ENCODE measurements at places on chromosomes 2 and 18.

DNA sequence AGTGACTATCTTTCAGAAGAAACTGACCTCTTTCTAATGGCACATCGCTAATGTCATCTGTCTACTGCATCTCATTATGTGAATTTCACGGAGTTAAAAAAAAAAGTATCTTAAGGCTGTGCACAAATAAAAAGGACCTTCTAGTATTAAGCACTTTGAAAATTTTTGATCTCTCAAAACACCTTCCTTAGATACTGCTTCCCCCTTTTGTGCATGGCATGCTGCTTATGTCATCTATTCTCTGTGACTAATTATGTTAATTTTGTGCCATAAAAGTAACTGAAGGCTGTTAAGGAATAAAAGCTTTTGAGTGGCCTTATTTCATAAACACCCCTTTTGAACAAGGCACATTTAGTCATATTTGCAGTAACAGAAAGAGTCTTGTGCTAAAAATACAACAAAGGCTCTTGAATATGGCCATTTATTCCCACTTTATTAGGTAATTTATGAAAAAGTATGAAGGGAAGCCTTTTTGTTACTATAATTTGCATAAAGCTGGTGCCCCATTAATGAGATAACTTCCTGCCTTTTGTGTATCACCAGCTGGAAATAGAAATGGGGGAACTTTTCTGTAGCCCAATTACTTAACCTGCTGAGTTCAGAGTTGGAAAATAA lies 1412.0 kb upstream of the ZEB2 start:
- DNase-seq: no peak

GRCh38 chr2:48268671-48269070 lies 261.3 kb upstream of the STON1 start:
- DNase-seq: no peak

DNA sequence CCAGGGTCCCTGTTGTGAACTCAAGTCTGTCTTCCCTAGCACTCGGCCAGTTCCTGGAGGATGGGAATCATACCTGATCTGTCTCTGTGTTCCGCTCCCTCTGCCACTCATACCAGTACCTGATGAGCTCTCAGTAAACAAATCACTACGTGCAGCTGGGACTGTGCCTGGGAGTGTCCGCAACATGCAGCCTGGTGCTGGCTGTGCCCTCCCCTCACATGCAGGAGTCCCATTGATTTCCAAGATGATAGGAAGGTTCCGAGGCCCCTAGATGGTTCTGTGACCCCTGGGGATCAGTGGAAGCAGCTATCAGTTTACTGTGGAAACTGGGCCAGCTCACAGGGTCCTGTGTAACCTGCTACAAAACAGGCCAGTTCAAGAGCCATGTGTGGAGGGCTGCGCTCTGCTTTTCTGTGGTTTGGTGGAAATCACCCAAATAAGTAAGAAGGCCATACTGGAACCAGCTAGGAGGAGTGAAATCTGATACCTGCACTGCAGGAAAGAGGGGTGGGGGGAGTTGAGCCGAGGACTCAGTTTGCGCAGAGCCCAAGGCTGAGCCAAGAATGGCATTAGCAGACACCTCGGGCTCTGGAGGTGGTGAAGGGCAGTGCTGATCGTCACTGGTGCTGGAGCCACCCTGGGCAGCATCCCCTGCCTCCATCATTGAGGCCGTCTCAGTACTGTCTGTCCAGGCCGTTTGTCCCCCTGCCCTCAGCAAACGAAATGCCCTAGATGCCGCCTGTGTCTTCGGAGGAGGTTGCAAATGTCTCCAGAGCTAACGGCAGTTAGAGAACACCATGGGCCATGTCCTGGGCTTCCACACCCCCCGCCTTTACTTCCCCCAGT lies 93.3 kb downstream of the KLHL29 start:
- DNase-seq: no peak

GRCh38 chr2:226691255-226691654 lies 108.4 kb downstream of the IRS1 start:
- no peak for DNase-seq

GRCh38 chr2:224024270-224024669 lies 14.8 kb downstream of the SERPINE2 start:
- DNase-seq: no peak

- DNase-seq: no peak
These were observed 12.0 kb upstream of the ACSL3 start for GRCh38 chr2:222848862-222849261.

GRCh38 chr2:196592911-196593881 lies 46.3 kb upstream of the CCDC150 start:
- no peak for DNase-seq

GRCh38 chr2:54471221-54471711 lies 15.1 kb downstream of the SPTBN1 start:
- DNase-seq: no peak

DNA sequence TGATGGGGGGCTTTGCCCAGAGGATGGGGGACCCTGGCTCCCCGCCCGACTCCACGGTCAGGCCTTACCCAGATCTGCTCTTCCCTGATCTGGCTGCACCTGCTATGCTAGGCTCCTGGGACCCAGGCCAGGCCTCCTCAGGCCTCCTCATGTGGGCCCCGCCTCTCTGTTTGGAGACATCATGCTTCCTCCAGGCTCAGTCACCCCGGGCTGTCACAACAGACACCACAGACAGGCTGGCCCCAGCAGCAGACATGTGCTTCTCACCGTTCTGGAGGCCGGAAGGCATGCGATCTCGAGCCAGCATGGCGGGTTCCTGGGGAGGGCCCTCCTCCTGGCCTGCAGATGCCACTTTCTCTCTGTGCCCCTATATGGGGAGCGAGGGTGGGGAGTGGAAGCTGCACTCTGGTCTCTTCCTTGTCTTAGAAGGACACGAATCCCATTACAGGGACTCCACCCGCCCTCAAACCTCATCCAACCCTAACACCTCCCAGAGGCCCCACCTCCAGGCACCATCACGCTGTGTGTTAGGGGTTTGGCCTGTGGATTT lies 10.8 kb upstream of the NEU4 start:
- no peak for DNase-seq

GRCh38 chr2:129587426-129588064 lies 391.9 kb upstream of the RAB6C start:
- no peak for DNase-seq

- no peak for DNase-seq
These were observed 95.2 kb downstream of the CAMKMT start for GRCh38 chr2:44456946-44457345.

- no peak for DNase-seq
These were observed 102.7 kb downstream of the ZNF519 start for GRCh38 chr18:14029512-14029911.

DNA sequence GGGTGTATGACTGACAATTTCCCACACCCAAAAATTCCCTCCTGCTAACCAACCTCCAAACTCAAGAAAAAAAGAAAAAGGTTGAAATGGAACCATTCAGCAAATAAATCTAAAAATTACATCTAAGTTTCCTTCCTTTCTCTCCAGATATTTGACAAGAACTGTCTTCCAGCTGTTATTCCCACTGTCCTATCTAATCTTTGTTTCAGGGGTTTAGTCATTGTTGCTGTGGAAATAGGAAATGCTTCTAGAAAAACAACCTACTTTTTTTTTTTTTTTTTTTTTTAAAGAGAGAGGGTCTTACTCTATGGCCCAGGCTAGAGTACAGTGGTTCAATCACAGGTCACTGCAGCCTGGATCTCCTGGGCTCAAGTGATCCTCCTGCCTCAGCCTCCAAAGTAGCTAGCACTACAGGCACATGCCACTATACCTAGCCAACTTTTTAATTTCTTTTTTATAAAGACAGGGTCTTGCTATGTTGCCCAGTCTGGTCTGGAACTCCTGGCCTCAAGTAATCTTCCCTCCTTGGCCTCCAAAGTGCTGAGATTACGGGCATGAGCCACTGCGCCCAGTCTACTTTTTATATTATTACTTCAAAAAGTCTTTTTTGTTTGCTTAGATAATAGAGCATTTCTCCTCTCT lies 88.1 kb downstream of the ITSN2 start:
- DNase-seq: no peak
